H7 (cell line): ENCODE measurements at places on chromosomes 7 and 10.

- no peak for DNase-seq
Measured at GRCh38 chr10:126634911-126635310, 35.6 kb downstream of the C10orf90 start.

DNA sequence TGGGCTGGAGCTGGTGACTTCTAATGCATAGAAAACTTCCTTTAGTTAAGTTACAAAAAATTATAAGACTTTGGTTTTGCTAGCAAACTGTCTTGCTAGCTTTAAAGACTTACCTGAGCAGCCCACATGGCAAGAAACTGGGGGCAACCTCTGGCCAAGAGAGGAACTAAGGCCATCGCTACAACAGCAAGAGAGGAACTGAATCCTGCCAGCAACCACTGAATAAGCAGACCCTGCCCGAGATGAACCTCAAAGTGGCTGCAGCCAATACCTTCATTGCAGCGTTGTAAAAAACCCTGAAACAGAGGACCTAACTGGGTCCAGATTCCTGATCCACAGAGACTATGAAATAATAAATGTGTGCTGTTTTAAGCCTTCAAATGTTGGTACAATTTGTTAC lies 54.6 kb upstream of the STARD3NL start:
- no peak for DNase-seq

DNA sequence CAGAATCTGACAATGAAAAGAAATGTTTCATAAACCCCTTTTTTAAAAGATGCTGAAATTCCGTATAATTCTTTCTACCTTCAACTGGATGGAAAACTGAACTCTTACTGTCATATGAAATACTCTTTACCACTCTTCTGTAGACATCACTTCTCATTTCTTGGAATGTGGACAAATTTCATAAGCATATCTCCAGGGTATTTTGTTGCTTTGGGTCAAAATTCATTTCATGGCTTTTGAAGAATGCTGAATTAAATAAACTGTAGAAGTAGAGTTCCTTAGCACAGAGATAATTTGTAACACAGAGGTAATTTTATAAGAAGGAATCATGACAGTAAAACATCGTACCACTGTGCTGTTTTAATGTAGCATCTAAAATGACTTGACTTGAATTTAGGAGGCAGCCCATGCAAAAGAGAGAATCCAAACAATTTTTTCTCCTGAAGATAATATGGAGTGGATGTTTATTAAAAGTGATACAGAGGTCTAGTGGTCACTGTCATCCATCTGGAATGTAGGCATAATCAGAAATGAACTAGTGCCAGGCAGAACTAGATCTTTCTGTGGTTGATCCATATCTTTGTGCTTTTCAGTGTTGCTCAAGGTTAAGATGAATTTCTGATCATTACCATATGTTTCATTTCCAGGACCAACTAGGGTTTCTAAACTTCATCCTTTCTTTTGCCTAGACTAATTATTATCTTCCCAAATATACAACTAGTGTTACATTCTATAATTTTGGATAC lies 492.0 kb downstream of the KIF20B start:
- no peak for DNase-seq

- DNase-seq = no peak
Measured at GRCh38 chr7:84914598-84914997, 272.3 kb downstream of the SEMA3D start.

GRCh38 chr10:38174336-38174735 lies 80.2 kb downstream of the ZNF37A start:
- no peak for DNase-seq

- DNase-seq = no peak
Measured at GRCh38 chr10:78471326-78471722, 437.7 kb downstream of the RPS24 start.

GRCh38 chr10:123240776-123241175 lies 86.6 kb downstream of the BUB3 start:
- DNase-seq = no peak

DNA sequence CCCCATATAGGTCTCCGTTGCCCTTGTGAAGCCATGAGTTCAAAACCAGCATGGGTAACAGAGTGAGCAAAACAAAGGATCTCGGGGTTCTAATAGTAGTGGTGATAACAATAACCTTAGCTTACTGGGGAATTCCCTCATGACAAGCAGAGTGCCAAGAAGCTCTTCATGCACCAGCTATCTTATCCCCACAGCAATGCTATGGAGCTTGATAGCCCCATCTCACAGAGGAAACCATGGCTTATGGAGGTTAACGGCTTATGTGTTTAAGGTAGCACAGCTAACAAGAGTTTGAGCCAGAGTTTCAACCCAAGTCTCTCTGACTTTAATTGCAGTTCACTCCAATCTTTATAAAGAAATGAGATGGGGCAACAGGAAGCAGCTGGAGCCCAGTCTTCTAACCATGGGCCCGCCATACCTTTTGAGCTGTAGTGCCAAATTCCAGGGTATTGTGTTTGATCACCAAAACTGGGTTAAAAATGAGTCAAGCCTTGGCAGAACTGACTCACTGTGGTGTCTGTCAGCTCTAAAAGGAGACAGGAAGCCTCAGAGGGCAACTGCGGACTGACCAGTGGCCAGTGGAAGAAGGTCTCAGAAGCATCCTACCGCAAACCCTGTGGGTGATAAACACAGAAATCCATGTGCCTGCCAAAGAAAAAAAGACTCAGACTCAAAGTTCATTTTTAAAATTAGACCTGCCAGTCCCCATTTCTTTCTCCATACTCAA lies 16.5 kb upstream of the PLAU start:
- no peak for DNase-seq

- DNase-seq = peak; percentile 72
Measured at GRCh38 chr7:130491841-130492522, at the start of gene MEST. Gene MEST, plus strand, starts transcription at chr7:130492085. Its CDS starts 229 bp downstream, at chr7:130492314.

- no peak for DNase-seq
Measured at GRCh38 chr7:47634273-47634672, 52.4 kb upstream of the TNS3 start.

GRCh38 chr10:95273393-95274312 lies 17.1 kb downstream of the PDLIM1 start:
- DNase-seq = no peak

- DNase-seq = no peak
Measured at GRCh38 chr7:29401769-29402168, 161.9 kb upstream of the PRR15 start.

- peak; percentile 79 for DNase-seq
Measured at GRCh38 chr10:101310529-101311184, 43.3 kb upstream of the BTRC start.

DNA sequence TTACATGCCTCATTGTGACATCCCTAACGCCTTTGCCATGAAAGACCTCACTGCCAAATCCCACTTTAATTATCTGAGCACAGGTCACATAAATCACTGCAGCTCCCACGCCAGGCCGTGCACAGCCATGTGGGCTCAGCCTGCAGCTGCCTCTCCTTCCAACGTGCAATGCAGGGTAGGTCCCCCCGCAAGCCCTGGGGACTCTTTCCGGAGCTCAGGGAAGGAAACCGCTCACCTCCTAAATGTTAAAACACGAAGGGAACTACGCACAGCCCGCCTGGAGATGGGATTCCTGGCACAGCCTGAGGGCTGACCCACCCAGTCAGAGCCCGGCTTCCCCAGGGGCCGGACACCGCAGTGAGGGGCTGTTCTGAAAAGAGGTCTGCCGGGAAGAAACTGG lies 128.0 kb downstream of the MAD1L1 start:
- DNase-seq = no peak

DNA sequence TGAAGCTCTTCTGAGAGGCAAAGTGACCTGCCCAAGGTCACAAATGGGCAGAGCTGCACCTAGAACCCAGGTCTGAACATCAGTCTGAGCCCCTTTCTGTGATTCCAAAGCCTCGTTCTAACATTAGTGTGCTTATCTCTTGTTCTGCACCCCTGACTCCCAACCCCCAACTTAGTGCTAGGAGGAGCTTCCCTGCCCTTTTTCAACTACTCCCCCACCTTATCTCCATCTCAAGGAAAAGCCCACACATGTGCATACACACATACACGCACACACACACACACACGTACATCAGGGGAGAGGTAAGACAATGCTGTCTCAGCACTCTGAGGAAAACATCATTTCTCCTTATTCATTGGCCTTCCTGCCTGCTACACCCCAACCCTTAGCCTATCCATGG lies 8.3 kb downstream of the PRRT4 start:
- no peak for DNase-seq

DNA sequence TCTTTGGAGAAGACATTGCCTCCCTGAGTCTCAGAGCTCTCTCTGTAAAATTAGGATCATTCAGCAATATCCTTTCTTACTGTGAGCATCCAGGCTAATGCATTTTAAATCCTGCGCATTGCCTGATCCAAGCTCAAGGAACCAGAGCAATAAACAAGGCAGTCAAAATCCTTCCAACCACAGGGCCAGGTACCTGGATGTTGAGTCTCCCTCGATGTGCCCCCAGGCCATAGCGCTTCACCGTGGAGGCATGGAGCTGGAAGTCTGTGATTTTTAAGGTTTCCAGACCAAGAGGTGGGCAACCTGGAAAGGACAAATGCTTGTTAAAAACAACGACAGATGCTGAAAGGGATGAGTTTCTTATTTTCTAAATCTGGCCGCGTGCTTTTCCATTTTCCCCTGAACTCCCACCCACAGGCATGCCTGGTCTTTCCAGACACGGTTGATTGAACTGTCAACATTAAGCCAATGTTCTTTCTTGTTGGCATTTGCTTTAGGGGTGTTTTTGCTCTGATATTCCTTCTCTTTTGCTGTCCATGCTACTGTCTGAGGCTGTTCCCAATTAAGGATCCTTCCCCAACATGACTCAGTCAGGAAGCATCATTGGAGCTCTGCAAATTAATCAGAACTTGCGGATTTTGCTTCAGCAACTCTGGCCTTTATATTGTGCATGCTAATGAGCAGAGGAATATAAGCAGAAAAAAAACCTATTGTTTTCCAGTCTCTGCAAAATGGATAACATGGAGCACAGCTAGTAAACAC lies 29.0 kb downstream of the CPXM2 start:
- no peak for DNase-seq

DNA sequence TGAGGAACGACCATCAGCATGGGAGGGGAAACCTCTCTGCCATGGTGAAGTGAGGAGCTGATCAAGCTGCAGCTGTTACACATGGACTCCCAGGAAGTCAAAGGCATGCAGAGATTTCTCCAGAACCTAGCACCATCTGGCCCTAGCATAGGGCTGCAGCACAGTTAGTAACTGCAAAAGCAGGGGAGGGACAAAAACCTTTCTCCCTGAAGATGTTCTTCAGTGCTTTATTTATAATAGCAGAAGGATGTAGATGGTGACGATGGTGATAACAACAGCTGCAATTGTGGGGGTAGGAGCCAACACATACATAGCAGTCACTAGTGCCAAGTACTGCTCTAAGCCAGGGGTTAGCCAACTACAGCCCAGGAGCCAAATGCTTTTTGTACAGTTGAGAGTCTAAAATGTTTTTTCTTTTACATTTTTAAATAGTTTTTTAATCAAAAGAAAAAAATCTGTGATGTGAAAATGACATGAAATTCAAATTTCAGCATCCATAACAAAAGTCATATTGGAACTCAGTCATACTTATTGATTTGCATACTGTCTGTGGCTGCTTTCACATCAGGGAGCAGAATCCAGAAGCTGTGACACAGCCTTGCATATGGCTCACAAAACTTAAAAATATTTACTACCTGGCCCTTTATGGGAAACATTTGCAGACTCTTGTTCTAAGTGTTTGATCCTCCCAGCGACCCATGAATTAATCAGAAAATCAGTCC lies 299.5 kb downstream of the ELMO1 start:
- no peak for DNase-seq
